Liver (tissue), 10 donors: ENCODE measurements at places on chromosomes 1 and 21. TPM values are rescaled to one million over a fixed set of nuclear protein-coding genes. Genes with fewer than 3 reads are reported as not detected.

- DNase-seq: no peak
Measured at GRCh38 chr1:195903203-195903602, 705.0 kb downstream of the KCNT2 start.

Gene LRRC39
- 0.12 TPM for polyA plus RNA-seq

DNA sequence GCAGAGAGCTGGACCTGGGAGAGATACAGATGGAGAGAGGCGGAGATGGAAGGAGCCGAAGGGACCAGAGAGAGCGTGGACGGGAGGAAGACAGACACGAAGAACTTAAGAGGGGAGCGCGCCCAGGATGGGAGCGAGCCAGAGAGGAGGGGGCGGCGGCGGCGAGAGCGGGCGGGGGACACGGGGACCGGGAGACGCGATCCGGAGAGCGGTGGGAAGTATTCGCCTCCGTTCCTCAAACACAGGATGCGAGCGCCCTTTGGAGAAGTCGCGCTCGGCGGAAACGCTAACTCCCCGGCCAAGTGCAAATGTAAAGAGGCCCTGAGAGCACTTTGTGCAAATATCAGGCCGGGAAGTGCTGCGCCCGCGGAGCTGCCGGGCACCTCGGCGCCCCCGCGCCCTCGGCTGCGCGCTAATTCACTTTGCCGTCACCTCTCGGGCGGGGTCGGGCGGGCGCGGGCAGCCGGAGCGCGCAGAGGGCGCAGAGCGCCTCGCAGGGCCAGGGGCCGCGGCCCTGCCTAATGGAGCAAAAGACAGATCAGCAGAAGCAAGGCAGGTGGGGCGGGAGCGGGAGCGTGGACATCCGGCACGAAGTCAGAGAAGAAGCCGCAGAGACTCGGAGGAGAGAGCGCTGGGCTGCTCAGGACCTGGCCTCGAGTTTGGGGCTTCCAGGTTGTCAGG lies 281.2 kb downstream of the RRAGC start:
- no peak for DNase-seq

DNA sequence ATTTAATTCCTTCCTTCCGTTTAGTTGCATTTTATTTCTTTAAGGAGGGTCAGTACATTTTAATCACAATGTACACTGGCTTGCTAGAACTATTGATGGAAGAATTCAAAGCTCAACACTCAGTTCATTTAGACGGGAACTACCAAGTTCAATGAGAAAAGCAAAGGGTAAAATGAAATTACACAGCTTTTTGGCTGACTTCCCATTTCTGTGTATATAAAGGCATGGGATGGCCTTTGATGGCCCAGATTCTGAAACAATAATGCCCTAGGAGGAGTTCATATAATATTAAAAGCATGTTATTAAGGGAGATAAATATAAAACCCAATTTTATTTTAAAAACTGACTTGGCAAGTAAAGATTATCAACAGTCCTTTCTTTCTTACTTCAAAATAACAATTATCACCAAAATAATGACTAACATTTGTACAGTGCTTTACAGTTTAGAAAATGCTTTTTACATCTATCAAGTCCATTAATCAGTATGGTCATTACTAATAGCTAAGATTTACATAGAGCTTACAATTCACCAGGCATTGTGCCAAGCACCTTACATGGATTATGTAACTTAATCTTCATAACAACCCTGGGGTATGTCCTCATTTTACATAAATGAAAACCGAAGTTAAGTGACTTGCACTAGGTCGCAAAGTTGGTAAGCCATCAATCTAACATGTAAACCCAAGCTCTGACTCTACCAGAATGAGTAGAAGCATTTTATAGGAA lies 402.4 kb downstream of the OMA1 start:
- DNase-seq: no peak

Gene ERMAP
- 7.2 TPM for polyA plus RNA-seq

Gene KCNA3
- 0.32 TPM for polyA plus RNA-seq

Gene KIF26B
- 0.17 TPM for polyA plus RNA-seq

GRCh38 chr1:47686731-47687630 lies 249.1 kb downstream of the FOXD2 start:
- no peak for DNase-seq

DNA sequence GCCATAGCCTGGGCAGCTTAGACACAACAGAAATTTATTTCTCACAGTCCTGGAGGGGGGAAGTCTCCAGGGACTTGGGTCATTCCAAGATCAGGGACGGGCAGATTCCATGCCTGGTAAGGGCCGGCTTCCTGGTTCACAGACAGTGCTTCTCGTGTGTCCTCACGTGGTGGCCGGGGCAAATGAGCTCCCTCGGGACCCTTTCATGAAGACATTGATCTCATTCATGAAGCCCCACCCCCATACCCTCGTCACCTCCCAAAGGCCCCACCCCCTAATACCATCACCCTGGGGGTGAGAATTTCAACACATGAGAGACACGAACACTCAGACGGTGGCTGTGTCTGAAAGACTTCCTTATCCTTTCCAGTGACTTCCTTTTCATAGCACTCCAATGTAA lies 51.5 kb downstream of the ACOT7 start:
- DNase-seq: no peak

- DNase-seq: no peak
Measured at GRCh38 chr1:101203820-101204540, 32.8 kb upstream of the S1PR1 start.

Gene OR2T2
- not detected for polyA plus RNA-seq

DNA sequence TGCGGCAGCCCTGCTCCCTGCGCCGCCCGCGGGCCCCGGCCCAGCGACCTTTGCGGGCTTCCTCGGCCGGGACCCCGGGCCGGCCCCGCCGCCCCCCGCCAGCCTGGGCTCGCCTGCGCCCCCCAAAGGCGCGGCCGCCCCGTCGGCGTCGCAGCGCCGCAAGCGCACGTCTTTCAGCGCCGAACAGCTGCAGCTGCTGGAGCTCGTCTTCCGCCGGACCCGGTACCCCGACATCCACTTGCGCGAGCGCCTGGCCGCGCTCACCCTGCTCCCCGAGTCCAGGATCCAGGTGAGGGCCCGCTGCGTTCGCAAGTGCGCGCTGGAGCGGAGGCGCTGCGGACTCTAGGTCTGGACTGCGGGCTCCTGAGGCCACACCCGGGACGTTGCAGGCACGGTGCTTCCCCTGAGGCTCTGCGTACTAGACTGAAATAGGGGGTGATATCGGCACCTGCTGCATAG lies 351 bp downstream of the MIXL1 start:
- DNase-seq: no peak

GRCh38 chr1:154436433-154436832 lies 31.3 kb downstream of the IL6R start:
- no peak for DNase-seq

DNA sequence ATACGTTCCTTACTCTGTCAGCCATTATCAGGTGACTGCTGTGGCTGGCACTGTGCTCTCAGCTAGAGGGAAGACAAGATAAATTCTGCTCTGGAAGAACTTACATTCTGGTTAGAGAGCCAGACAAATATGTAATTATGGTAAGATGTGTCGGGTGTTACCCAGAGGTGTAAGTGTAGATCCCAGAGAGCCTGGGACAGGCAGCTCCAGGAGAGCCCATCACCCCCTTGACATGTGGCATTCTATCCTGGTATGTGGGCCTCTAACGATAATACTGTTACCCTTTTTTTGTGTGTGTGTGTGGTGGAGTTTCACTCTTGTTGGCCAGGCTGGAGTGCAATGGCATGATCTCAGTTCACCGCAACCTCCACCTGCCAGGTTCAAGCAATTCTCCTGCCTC lies 19.0 kb downstream of the TRNAU1AP start:
- DNase-seq: no peak

Gene IFNLR1
- polyA plus RNA-seq: 4.1 TPM

DNA sequence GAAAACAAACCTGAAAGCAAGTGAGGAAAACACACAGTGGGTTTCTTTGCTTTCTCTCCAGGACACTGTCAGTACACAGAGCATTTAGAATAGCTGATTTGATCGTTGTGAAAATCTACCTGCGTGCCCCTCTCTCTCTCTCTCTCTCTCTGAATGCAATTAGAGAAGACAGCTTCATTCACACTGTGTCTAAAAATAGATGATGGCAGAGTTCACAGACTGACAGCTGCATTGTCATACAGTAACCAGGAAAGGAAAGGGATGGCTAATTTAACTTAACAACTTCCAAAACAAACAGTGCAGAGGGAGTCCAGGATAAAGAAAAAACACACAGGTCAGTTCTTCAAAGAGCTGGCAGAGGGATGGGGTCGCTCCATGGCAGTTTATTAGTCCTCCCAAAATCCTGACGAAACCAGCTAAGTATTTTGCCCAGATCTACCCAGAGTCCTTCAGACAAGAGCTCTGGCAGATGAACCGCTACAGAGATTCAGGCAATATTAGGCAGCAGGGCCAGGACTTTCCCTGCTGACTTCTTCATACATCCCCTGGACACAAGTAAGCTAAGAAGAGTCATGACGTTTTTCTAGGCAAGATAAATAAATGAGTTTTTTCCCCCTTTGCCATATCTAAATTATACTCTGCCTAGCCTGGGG lies 58.9 kb downstream of the WLS start:
- no peak for DNase-seq

Gene CD53
- 10.7 TPM for polyA plus RNA-seq

- DNase-seq: no peak
Measured at GRCh38 chr1:205339197-205339702, 17.5 kb downstream of the KLHDC8A start.

GRCh38 chr1:217134857-217135568 lies 411.8 kb upstream of the ESRRG start:
- no peak for DNase-seq

Gene IBA57
- 1.6 TPM for polyA plus RNA-seq

- DNase-seq: no peak
Measured at GRCh38 chr1:197178998-197179397, 32.5 kb upstream of the ASPM start.

Gene CD34
- 4.0 TPM for polyA plus RNA-seq

GRCh38 chr1:70084314-70084915 lies 121.0 kb downstream of the LRRC40 start:
- DNase-seq: no peak

DNA sequence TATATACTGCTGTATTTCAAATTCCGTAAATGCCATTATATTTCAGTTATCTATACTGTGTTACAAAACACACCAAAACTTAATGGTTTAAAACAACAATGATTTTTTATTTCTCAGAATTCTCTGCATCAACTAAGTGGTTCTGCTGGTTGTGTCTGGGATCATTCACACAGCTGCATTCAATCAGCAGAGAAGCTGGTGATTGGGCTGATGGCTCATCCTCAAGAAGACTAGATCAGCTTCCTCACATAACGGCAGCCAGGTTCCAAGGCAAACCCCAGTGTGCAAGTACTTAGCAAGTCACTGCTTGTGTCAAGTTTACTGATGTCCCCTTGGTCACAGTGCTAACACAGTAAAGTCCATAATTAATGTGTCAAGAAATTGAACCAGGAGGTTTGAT lies 86.3 kb upstream of the VANGL1 start:
- DNase-seq: no peak

Gene CLCA1
- not detected for polyA plus RNA-seq
